Tibial nerve (tissue), 4 donors: ENCODE measurements at places on chromosomes 1 and 21. TPM values are rescaled to one million over a fixed set of nuclear protein-coding genes. Genes with fewer than 3 reads are reported as not detected.

SLC2A5 gene
- 4.7 TPM for total RNA-seq

MNDA gene
- 5.0 TPM for total RNA-seq

- no peak for DNase-seq
These were observed 490.4 kb downstream of the PTPRC start for GRCh38 chr1:199129247-199129646.

DNA sequence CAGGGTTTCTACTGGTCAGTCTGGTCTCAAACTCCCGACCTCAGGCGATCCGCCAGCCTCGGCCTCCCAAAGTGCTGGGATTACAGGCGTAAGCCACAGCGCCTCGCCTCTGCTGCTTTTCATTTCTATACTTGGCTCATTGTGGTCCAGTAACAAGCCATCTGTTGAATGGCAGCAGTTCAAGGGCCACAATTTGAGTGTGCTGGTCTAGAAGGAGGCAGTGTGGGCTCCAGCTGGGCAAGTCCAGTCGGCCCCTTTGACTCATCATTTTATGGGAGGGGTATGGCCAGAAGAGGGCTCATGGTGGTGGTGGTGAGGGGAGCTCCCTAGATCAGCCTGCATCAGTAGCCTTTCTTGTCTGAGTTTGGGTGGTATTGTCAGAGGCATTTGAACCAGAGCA, 33.2 kb downstream of the ATP8B2 start:
- DNase-seq = no peak

DNA sequence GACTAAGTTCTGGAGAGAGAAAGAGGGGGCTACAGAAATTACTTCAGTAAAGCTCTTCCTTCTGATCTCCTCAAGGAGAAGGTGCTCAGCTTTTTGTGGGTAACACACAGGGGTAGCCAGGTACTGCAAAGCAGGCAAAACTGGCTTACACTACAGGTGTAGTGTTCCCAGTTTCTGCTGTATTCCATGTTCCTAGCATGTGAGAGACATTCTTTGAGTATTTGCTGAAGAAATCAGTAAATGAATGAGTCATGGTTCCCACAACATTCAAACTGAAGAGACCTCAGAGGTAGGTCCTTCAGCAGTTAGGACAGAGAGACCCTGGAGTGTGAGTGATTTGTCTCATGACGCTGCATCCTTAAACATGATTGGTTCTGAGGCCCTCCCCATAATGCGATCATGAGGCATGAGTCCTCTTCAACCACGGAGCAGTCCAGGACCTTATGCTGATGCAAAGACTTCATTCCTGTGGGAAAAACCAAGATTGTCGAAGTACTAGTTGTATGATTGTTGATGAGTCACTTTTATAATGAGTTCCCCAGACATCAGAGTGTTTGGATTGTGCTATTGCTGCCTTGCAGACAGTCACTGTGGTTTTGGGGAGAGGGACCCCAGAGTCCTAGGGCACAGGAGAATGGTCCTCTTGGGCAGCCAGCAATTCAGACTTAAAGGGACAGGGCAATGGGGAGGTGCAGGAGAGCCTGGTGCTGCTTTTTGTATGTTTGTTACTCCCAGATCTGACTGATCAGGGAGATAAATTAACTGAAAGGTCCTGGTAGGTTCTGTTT, 2.7 kb upstream of the OR10J4 start:
- DNase-seq = no peak

ADGRL2 gene
- 77.7 TPM for total RNA-seq

- DNase-seq = no peak
These were observed 6.9 kb downstream of the LAX1 start for GRCh38 chr1:203771901-203772301.
